Stimulated activated CD8-positive, alpha-beta memory T cell treated with anti-CD3 and anti-CD28 coated beads, Interleukin-15, amount 100 ng/mL, for 4 hours (primary cell): ENCODE measurements at places on chromosomes 2 and 18.

GRCh38 chr2:70936165-70936978 lies 672 bp downstream of the ATP6V1B1 start:
- no peak for DNase-seq

- DNase-seq = no peak
Observed at GRCh38 chr2:16019060-16019480, 78.7 kb downstream of the MYCN start.

GRCh38 chr2:128756365-128756717 lies 437.7 kb upstream of the HS6ST1 start:
- no peak for DNase-seq

- no peak for DNase-seq
Observed at GRCh38 chr2:118050974-118051373, 37.1 kb upstream of the CCDC93 start.

DNA sequence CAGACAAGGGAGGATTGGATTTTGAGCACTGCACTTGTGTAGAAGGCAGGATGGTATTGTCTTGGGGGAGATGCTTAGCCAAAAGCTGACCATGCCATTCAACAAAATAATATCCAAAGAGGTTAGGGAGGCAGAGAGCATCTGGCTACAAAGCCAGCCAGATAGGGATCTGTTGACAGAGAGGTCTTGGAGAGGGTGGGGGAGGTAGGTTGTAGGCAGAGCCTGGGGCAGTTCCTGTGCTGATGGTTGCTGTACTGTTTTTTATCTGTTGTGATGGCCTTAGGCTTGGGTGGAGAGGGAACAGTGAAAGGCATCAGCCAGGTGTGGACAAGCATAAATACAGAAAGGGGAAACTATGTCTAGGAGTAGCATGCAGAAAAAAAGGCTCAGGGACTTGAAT lies 100.9 kb downstream of the AQP4 start:
- no peak for DNase-seq

DNA sequence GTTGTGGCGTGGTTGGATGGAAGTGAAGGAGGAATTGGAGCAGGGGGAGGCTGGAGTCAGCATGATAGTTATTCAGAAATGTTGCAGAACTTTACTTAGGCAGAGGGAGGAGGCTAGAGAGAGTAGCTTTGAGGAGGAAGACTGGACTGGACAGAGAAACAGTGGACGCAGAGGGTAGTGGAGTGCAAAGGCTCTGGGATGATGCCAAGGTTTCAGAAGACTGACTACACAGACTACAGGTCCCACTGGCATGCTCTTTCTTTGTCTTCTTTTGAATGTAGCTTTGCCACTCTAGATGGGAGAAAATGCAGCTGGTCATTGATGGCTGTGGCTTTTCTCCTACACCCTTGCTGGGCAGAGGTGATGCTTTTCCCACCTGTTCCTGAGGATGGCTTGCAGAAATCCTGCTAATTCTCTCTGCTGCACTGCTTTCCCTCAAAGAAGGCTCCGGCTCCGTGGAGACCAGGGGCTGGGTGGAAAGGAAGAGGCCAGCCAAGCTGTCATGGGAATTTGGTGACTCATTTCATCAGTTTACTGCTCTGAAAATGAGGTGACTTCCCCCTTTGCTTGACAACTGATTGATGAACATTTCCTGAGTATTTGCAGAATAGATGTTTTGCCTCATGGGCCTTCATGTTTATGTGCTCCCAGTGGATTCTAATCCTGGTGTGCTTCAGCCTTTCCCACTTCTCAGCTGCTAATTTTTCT lies 42.4 kb downstream of the MEIS1 start:
- no peak for DNase-seq

DNA sequence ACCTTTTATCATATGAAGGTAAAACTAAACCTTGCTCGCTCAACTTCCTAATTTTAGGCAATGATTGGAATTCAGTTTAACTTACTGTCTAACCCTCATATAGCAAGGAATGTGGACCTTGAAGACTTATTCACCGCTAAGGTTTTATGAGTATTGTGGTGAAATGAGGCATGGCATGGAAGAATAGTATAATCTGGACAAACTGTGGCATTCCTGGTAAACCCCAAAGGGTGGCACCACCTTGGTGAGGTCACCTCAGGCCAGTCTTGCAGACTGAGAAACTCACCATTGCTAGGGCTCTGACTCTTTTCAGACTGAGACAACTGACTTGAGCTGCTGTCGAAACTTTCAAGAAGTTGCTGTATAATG lies 51.1 kb upstream of the EHBP1 start:
- DNase-seq = no peak

DNA sequence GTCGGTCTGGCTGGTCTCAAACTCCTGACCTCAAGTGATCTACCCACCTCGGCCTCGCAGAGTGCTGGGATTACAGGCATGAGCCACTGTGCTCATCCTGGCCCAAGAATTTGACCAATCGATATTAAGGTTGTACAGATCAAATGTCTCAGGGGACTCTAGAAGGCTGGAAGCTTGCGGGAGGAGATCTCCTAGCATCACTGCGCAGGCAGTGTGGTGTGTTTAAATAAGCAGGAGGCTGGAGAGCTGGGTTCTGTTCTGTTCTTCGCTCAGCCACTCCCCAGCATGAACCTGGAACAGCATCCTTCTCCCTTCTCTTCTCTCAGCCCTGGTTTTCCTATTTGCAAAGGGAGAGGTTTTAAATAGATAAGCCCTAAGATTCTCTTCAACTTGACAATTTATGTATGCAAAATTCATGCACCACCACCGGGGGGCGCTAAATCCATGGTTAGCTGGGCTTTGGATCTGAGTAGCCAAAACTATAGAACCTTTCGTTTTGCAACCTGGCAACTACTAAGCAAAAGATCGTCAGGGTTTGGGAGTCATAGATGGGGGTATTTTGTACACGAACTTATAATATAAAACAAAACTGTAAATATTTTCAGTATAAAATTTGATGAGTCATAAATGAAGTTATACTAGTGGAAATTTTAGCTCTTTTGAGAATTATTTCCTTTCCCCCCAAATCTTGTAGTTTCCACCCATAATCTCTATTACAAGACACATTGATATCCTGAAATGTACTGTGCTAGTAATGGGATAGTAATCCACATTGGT lies 60.6 kb downstream of the SLC16A14 start:
- DNase-seq = peak; percentile 31

DNA sequence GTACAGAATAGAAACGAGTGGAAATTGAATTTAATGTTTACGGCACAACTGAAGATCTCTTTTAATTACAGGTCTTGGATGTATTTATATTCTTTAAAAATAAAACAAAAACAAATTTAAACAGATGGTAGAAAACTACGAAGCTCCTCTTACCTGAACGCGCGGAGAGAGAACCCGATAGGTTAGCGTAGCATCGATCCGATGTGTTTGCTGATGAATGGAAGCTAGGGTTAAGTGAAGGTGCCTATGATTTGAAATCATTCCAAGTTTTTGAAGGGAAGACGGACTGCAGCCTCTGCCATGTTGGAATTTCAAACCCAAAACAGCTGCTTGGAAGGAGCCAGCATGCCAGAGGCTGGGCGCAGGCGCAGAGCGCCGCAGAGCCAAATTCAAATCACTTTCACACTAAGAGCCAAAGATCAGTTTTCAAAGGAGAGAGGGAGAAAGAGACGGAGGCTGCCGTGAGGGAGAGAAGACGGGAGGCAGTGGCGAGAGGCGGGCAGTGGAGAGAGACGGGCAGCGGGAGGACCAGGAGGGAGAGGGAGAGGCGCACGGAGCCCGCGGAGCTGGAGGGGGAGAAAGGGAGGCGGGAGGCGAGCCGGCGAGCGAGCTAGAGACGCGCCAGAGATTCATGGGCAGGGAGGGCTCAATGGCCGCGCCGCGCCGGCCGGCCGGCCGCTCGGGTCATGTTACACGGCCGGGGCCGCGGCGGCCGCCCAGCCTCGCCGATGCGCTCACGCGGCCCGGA lies at the start of gene FIGN:
Gene FIGN (minus strand): TSS at position 324 of the 748 bp plus-strand sequence. CDS start 1,081 bp downstream, outside the sequence.
- no peak for DNase-seq

DNA sequence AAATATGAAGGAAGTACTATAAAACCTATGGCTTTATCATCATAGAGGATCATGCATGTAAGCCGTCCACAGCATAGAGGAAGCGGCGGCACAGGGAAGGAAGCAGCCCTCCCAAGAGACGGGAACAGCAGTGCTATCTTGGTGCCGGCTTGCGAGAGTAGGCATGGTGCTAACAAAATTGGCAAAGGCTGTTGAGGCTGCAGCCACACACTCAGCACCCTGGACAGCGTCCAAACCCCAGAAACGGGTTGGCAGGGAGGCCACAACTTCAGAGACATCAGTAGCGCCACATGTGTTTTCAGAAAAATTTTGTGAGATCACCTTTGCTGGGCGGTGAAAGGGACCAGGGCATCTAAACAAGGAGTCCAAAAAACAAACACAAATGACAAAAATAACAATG lies 37.7 kb downstream of the NETO1 start:
- DNase-seq = no peak

- no peak for DNase-seq
Observed at GRCh38 chr2:69223759-69224511, 163.1 kb downstream of the GFPT1 start.

GRCh38 chr2:231483398-231484329 lies 19.4 kb upstream of the NCL start:
- no peak for DNase-seq

DNA sequence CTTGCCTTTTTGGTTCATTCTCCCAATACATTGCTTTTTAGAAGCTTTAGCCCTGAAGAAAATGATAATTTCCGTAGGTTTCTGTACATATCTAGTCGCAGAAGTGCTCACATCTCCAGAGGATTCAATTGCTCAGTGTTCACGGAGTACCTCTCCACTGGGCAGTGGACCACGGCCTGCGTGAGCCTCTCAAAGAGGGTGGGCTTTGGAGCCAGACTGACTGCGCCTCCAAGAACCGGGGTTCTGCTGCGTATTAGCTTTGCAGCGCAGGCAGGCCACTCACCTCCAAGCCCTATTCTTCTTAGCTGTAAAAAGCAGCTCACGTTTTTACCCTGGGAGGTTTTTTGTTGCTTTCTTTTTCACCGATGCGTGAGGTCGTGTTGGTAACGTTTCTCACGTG lies 35.4 kb downstream of the NTSR2 start:
- DNase-seq = no peak

GRCh38 chr2:101818531-101819451 lies 121.3 kb downstream of the MAP4K4 start:
- no peak for DNase-seq

DNA sequence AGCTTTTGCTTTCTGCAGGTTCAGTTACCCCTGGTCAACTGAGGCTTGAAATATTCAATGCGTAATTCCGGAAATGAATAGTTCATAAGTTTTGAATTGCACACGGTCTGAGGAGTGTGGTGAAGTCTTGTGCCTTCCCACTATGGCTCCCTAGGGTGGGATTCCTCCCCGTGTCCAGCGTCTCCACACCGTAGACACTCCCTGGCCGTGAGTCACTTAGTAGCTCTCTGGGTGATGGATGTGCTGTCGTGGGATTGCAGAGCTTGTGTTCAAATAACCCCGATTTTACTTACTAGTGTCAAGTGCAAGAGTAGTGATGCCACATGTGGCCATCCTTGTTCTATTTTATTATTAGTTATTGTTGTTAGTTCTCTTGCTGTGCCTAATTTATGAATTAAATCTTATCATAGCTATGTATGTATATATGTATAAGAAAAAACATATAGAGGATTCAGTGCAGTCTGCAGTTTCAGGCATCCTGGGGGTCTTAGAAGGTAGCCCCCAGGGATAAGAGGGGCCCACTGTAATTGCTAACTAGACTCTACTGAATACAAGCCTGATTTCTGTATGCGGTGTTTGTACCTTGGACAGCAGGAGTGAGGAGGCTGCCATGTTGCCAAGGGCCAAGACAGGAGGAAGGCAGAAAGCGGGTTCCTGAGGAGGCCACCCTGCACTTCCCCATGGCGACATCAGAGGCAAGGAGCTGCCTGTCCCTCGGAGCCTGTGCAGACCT lies 47.7 kb upstream of the PDIA6 start:
- no peak for DNase-seq

GRCh38 chr18:2573408-2573807 lies 2.1 kb downstream of the NDC80 start:
- no peak for DNase-seq

- no peak for DNase-seq
Observed at GRCh38 chr2:46177461-46178089, 119.6 kb upstream of the EPAS1 start.

GRCh38 chr2:65442420-65443020 lies 10.1 kb upstream of the SPRED2 start:
- no peak for DNase-seq

DNA sequence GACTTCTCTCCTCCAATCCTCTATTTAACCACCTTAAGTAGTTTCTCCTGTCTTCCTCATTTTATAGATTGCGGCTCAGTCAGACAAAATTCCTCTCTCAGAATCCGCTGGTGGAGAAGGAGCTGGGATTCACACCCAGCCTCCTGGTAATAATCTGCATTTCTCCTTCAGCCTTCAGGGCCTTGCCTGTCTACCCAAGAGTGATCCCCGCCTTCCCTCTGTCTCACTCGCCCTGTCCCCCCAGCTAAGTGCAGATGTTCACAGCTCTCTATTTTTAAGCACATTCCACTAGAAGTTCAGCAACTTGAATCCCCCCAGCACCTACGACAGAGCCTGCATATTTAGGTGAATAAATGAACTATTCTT lies 212.5 kb upstream of the HAAO start:
- DNase-seq = no peak

DNA sequence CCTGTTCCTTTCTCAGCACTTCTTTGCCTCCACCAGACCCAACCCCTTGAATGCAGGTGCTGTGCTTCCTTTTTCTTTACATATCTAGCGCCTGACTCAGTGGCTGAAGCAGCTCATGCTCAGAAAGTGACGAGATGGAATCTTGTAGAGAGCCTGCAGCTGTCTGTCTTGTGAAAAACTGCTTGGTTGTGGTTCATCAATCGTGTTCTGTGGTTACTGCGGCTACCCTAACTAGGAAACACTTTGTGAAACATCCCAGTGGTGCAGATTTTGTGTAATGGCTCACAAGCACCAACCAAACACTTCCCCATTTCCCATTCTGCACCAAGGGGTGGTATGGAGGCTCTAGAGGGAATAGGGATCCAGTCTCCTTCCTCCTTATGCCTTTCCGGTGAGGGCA lies 307.2 kb upstream of the MMADHC start:
- DNase-seq = no peak

- DNase-seq = no peak
Observed at GRCh38 chr2:112680666-112681101, 34.9 kb downstream of the SLC20A1 start.
